ENCODE measurements at places on chromosomes 2 and 18.

- no peak for DNase-seq
Observed at GRCh38 chr18:55875371-55875901, 287.4 kb upstream of the TCF4 start.

DNA sequence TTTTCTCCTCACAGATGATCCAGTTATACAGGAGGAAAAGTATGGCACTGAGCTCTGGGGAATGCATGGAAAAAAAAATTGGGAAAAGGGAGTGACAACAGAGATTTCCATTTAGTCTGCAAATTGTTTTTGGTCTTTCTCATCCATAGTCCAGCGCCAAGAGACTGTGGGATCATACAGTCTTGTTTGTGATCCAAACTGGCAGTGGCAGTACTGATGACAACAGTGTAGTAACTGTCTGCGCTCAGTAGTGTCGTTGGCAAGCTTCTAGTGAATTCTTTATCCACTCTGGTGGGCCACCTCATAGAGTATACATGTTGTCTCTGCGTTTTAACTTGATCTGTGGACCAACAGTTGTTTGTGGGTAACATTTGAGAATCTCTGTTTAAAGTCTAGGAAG, 37.9 kb downstream of the GALNT1 start:
- DNase-seq, result no peak

DNA sequence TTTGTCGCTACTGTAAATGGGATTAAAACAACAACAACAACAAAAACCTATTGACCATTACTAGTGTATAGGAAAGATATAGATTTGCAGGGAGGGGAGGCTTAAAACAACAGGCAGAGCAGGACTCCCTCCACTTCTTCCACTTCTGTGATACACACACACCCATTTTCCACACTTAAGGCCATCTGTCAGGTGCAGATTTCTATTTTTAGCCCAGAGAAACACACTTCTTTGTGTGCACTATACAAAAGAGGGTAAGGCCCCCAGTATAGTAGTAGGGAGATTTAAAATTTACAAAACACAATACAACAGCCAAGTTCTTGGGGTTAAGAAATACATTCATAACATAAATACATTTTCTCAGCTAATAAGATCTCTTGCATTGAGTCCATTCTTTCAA, 22.4 kb downstream of the PTPN2 start:
- DNase-seq, result no peak

GRCh38 chr2:46697830-46698323, 217.7 kb downstream of the MCFD2 start:
- no peak for DNase-seq

- no peak for DNase-seq
Observed at GRCh38 chr2:105777031-105777482, 32.3 kb downstream of the NCK2 start.

DNA sequence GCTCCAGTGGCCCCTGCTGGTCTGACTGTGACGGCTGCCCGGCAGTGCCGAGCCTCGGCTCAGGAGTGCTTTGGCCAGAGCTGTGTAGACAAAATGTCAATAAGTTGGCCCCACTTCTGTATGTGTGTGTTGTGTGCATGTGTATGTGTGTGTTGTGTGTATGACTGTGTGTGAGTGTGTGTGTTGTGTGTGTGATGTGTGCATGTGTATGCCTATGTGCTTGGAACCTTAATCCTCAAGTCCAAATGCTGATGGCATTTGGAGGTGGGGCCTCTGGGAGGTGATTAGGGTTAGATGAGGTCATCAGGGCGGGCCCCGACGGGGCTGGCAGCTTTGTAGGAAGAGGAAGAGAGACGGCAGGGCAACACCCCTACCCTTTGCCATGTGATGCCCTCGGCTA, 269.0 kb downstream of the DCDC2C start:
- no peak for DNase-seq

DNA sequence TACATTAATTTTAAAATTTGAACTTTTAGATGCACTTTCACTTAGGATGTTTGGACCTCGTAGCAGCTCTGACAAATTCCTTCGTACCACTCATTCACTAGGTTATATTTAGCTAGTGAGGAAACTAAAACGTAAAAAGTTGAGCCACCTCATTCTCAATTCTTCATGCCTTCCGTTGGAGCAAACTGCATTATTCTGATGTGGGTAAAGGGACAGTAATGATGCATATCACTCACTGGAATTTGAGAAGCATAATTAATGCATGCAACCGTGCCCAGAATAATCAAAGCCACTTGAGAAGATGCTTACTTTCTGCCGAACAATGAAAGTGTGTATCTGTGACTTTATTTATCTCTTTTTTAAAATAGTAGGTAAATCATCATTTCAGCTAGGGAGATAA, 2.2 kb downstream of the CNOT9 start:
- no peak for DNase-seq

DNA sequence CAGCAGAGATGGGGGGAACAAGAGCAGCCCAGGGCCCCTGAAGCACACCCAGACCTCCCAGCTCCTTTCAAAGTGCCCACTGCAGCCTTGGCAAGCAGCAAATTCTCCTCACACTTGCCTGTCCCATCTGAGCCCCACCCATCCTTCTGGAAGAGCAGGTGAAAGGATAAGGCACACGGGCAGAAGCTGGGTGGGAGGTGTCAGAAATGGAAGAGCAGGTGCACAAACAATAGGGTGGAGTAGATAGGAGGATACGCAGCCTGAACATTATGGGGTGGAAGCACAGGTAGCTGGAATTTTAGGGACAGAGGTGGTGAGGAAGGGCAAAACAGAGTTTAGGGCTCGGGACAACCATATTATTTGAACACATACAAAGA, 69.2 kb downstream of the TNS1 start:
- no peak for DNase-seq
